ELF-1 (cell line): ENCODE measurements at places on chromosomes 16 and 17.

GRCh38 chr17:381516-381915 is 28.9 kb upstream of the RPH3AL start:
- no peak for DNase-seq

DNA sequence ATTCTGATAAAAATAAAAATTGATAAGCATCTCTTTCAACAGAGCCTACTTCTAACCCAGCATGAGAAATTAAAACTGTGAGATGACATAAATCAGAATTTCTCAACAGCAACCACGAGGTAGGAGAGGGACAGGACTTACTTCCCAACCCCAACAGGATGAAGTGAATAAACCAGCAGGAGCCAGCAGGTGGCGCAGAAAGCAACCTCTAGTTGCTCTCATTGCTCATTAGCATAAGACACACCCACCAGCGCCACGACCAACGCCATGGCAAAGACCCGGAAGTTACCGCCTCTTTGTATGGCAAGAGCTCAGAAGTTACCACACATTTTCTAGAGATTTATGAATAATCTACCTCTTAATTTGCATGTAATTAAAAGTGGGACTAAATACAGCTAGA is 189.4 kb upstream of the CDH8 start:
- DNase-seq, result peak; percentile 86

GRCh38 chr16:29765167-29766032 is 12.7 kb upstream of the ZG16 start:
- DNase-seq, result no peak

- DNase-seq, result no peak
Observed at GRCh38 chr17:30197416-30197815, 38.1 kb downstream of the SLC6A4 start.

- peak; percentile 10 for DNase-seq
Observed at GRCh38 chr17:55430541-55431288, 9.1 kb upstream of the MMD start.
